Activated naive CD8-positive, alpha-beta T cell treated with anti-CD3 and anti-CD28 coated beads, Interleukin-2, amount 10 ng/mL, durations not matched to agents 7 days and 5 days (primary cell): ENCODE measurements at places on chromosomes 1 and 21. TPM values are rescaled to one million over a fixed set of nuclear protein-coding genes. Genes with fewer than 3 reads are reported as not detected.

The RAB25 gene
- 0.86 TPM for total RNA-seq

DNA sequence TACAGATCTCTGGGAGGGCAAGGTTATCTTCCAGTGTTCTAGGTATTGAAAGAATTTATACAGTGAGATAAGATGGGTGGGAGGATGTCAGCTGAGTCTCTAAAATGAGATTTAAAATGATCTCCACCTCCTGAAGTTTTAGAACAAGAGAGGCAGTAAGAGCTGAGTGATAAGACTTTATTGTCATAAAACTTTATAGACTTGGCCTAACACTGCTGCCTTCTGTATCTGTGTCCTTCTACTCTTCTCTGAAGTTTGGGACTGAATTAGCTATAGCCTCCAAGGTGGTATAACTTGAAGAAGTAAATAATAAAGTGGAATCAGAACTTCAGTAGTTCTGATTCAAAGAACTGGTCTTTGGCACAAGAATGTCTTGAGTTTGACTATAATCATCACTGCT lies 48.3 kb downstream of the SUCO start:
- H3K27ac ChIP-seq, result no peak overlapping the region
- DNase-seq, result no peak
- no peak overlapping the region for H3K4me3 ChIP-seq
- peaks cover 5% of the 10 kb centered on the region for H3K4me1 ChIP-seq

- H3K4me1 ChIP-seq, result no peaks in the 10 kb centered on the region
- no peak for DNase-seq
- no peak overlapping the region for H3K27ac ChIP-seq
- peaks cover 3% of the 10 kb centered on the region for H3K27me3 ChIP-seq
- H3K36me3 ChIP-seq, result no peaks in the 10 kb centered on the region
- H3K4me3 ChIP-seq, result no peak overlapping the region
These were observed 28.6 kb upstream of the HUNK start for GRCh38 chr21:31844206-31844605.

DNA sequence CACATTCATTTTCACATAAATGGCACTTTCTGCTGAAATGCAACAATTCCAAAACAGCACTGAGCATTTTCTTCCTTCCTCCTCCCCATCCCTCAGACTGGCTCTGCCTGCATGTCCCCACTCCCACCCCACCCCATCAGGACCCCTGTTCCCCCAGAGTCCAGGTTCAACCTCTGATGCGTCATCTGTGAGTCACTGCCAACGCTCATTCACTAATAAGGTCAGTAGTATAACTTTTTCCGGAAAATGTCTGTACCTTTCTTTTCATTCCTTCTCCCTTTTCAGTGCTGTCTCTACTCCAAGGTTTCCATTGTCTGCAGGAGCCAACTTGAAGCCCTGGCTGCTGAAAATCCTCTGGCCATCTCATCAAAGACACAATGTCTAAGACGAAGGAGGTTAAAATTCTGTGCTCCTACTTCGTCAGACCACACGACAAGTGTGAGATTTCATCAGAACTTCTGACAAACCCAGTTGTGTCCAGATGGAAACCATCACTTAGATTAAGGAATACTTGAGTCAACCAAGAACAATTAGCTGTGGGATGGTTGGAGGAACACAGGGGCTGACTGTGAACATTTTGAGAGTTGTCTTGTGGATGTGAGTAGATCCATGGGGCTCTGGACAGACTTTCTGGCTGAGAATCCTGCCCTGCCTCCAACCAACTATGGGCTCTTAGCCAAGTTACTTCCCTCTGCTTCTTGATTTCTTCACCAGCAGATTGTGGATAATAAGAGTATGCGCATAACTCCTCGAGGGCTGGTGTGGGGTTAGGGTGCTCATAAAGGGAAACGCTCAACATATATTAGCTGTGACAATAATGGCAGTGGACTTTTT lies 35.6 kb upstream of the UTS2 start:
- peaks cover 16% of the 10 kb centered on the region for H3K27me3 ChIP-seq
- H3K4me3 ChIP-seq, result no peak overlapping the region
- H3K36me3 ChIP-seq, result peaks cover 1% of the 10 kb centered on the region
- no peak for DNase-seq

- DNase-seq, result no peak
- peak overlapping the region; percentile 10 for H3K27ac ChIP-seq
- H3K4me3 ChIP-seq, result no peak overlapping the region
- peaks cover 43% of the 10 kb centered on the region for H3K36me3 ChIP-seq
These were observed 91.2 kb downstream of the SLC45A1 start for GRCh38 chr1:8409106-8409505.

DNA sequence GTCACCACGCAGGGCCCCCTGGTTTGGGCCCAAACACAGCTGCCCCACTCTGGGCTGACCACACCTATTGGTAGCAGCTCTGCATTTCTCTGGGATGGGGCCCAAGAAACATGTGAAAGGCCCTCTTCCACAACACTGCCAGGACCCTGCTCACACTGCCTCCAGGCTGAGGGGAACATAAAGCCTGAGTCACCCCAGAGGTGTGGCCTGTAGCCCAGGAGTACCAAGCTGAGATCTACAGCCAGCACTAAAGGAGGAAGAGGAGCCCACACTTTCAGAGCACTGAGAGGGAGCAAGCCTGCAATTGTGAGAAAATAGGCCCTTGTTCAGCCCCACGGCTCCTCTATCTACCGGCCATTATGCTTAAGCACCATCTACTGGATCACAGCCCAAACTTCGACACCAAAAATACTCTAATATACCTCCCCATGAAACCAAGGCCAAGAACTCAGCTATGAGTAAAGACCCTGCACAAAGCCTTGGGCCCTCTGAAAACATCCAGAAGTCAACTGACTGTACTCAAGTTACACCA lies 14.4 kb upstream of the OR2T10 start:
- H3K4me1 ChIP-seq, result no peaks in the 10 kb centered on the region
- no peaks in the 10 kb centered on the region for H3K27me3 ChIP-seq
- no peak for DNase-seq

The ALX3 gene
- not detected for total RNA-seq

DNA sequence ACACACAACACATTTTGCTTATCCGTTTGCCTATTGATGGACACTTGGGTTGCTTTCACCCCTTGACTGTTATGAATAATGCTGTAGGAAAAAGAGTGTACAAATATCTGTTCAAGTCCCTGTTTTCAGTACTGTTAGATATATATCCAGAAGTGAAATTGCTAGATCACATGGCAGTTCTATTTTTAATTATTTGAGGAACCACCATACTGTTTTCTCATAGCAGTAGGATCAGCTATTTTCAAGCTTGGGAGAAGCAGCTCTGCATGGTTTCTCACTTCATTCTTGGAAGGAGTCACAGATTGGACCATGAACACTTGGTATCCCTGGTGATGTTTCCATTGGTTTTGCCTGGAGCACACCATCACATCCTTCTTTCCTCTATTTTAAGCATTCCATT lies 114.4 kb upstream of the ZP4 start:
- H3K36me3 ChIP-seq, result no peaks in the 10 kb centered on the region
- DNase-seq, result no peak
- H3K27ac ChIP-seq, result no peak overlapping the region
- no peak overlapping the region for H3K4me3 ChIP-seq
- H3K27me3 ChIP-seq, result no peaks in the 10 kb centered on the region
- no peaks in the 10 kb centered on the region for H3K4me1 ChIP-seq

GRCh38 chr1:114986286-114986685 lies 43.3 kb upstream of the TSHB start:
- no peak for DNase-seq
- peaks cover 5% of the 10 kb centered on the region for H3K27me3 ChIP-seq
- no peak overlapping the region for H3K27ac ChIP-seq
- H3K4me1 ChIP-seq, result no peaks in the 10 kb centered on the region
- no peaks in the 10 kb centered on the region for H3K36me3 ChIP-seq
- H3K4me3 ChIP-seq, result no peak overlapping the region

DNA sequence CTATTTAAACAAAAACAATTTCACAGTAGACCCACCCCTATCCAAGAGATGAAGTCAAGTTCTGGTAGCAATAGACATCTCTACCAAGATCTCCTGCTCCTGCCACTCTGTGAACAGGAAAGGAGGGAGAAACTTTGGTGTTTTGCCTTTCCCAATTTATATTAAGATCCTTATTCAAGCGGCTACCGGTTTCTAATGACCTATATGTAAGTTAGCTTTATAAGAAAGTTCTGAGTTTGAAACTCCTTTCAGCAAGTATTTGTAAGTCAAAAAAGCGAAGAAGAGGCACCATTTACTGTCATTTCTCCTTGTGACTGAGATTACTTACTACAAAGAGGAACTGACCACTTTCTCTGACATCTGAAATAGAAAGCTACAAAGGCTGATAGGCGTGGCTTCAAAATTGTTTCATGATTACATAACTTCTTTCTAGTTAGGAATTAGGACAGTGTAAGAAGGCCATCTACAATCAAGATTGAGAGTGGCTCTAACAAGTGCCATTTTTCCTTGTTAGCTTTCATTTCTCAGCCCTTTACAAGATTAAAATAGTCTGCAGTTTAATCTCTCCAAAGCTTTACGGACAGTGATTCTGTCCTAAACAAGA lies at the start of gene MNDA:
Gene MNDA (plus strand): TSS at position 448 of the 604 bp plus-strand sequence. CDS start 10,803 bp downstream, outside the sequence.
- DNase-seq, result no peak
- H3K27me3 ChIP-seq, result no peaks in the 10 kb centered on the region
- H3K4me1 ChIP-seq, result no peaks in the 10 kb centered on the region
- H3K27ac ChIP-seq, result no peak within 1 kb of the TSS
- no peak within 1 kb of the TSS for H3K4me3 ChIP-seq
- H3K36me3 ChIP-seq, result no peaks in the 10 kb centered on the region

DNA sequence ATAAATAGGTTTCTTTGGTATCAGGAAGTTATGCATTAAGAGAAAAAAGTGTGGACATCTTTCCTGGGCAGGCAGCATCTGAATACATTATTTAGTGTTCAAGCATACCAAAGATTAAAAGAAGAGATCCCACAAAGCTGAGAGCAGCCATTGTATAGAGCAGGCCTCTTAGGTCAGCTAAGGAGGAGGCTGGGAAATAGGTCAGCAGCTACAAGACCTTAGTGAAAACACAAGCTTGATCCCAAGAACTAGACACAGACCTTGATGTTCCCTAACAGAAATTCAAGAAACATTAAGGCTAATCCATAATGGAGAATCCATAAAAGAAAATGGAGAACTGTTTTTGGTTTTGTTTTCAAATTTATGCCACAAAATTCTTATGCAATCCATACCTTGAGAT lies 135.3 kb upstream of the DPT start:
- peaks cover 7% of the 10 kb centered on the region for H3K36me3 ChIP-seq
- no peak overlapping the region for H3K27ac ChIP-seq
- H3K27me3 ChIP-seq, result no peaks in the 10 kb centered on the region
- no peak overlapping the region for H3K4me3 ChIP-seq
- peaks cover 5% of the 10 kb centered on the region for H3K4me1 ChIP-seq
- DNase-seq, result no peak

GRCh38 chr1:46017876-46018503 lies 114.4 kb downstream of the PIK3R3 start:
- H3K27ac ChIP-seq, result no peak overlapping the region
- no peaks in the 10 kb centered on the region for H3K4me1 ChIP-seq
- H3K36me3 ChIP-seq, result peaks cover 13% of the 10 kb centered on the region
- no peak overlapping the region for H3K4me3 ChIP-seq
- H3K27me3 ChIP-seq, result no peaks in the 10 kb centered on the region
- no peak for DNase-seq

DNA sequence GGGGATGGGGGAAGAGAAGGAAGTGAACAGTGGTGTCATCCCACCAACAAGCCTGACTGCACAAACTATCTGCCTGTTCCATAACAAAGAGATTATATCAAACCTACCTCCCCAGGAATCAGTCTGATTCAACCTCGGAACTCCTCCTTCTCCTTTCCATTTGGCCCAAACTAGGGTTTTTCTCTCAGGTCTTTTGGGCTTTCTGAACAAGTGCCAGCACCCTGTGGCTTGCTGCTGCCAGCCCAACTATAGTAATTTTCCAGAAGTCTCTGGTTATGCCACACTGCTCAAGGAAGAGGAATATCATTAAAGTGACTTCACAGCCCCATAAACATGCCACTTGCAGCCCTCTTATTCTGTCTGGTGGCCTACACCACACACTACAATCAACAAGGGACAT lies 70.5 kb downstream of the RGS7 start:
- no peaks in the 10 kb centered on the region for H3K4me1 ChIP-seq
- H3K27me3 ChIP-seq, result no peaks in the 10 kb centered on the region
- H3K27ac ChIP-seq, result no peak overlapping the region
- DNase-seq, result no peak

GRCh38 chr1:95072532-95073419 lies at the start of gene ALG14:
Gene ALG14, minus strand, starts transcription at chr1:95072951. Its CDS starts 53 bp downstream, at chr1:95072898.
- H3K4me3 ChIP-seq, result peak within 1 kb of the TSS; percentile 90
- peaks cover 2% of the 10 kb centered on the region for H3K36me3 ChIP-seq
- DNase-seq, result peak; percentile 89
- H3K4me1 ChIP-seq, result peaks cover 14% of the 10 kb centered on the region
- H3K27me3 ChIP-seq, result peaks cover 3% of the 10 kb centered on the region
- peak within 1 kb of the TSS; percentile 91 for H3K27ac ChIP-seq

The ADAMTS4 gene
- total RNA-seq, result 2.5 TPM

GRCh38 chr1:55781944-55782482 lies 566.8 kb upstream of the USP24 start:
- H3K27me3 ChIP-seq, result no peaks in the 10 kb centered on the region
- DNase-seq, result no peak
- H3K27ac ChIP-seq, result no peak overlapping the region
- H3K36me3 ChIP-seq, result no peaks in the 10 kb centered on the region
- no peaks in the 10 kb centered on the region for H3K4me1 ChIP-seq

The NBPF11 gene
- 14.3 TPM for total RNA-seq

DNA sequence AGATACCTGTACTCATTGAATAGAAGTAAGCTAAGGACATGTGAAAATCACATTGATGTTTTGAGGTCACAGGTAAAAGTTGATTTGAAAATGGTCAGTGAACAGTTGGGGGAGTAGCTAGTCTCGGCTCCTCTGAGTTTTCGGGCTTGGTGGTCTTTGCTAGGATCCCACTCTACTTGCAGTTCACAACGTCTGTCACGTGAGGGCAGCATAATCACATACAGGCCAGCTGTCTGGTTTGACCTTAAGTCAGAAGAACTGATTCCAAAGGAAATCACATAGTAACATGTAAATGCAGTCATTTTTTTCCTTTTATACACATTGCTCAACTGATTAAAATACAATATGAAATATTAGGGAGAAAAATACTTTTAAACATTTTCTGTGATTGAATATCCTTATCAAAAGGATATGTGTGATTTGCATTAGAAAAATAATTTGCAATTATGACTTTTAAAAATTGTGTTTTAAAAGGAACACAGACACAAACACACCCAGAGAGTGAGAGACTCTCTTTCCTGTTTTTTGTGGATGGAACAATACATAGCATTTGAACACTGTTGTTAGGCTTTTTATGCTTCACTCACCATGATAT lies 21.8 kb upstream of the PDC start:
- H3K4me1 ChIP-seq, result no peaks in the 10 kb centered on the region
- no peaks in the 10 kb centered on the region for H3K27me3 ChIP-seq
- no peaks in the 10 kb centered on the region for H3K36me3 ChIP-seq
- no peak overlapping the region for H3K27ac ChIP-seq

GRCh38 chr1:48678710-48679505 lies 97.8 kb downstream of the BEND5 start:
- no peak overlapping the region for H3K4me3 ChIP-seq
- H3K36me3 ChIP-seq, result no peaks in the 10 kb centered on the region
- DNase-seq, result no peak

The CCDC24 gene
- 3.2 TPM for total RNA-seq
